ENCODE measurements at places on chromosomes 3 and 15.
A peak's percentile ranks its signal among the peaks of the same experiment; 100 is the strongest.

DNA sequence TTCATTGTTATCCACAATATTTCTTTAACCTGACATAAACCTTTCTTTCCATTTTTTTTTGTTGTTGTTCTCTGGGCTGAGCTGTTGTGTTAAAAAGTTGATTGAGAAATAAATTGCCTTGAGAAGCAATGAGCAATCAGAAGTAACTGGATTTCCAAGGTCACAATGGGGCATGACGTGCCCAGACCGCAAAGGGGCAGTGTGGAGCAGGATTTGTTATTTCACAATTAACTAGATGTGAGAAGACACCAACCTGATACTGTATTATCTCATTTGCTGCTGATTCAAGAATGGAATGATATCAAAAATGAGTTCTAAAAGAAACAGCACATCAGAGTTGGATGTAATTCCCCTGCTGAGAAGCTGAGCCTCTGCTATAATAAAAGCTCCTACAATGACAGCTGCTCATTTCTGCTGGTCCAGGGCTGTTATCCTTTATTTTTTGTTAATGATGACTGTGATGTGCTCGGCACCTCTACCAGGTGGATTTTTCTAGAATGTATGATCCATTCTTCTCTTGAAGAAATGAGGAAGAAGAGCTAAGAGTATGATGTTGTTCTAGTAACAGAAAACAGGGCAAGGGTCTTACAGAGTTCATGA, 28.1 kb downstream of the CPNE4 start:
- H3K27me3 ChIP-seq = peaks cover 8% of the 10 kb centered on the region
- no peaks in the 10 kb centered on the region for H3K4me1 ChIP-seq
- H3K27ac ChIP-seq = no peak overlapping the region
- no peaks in the 10 kb centered on the region for H3K36me3 ChIP-seq
- no peak for DNase-seq
- no peak overlapping the region for H3K4me3 ChIP-seq

- H3K27me3 ChIP-seq = peaks cover 8% of the 10 kb centered on the region
- no peaks in the 10 kb centered on the region for H3K4me1 ChIP-seq
- no peak for DNase-seq
Measured at GRCh38 chr3:133711013-133711412, 35.2 kb upstream of the TF start.

GRCh38 chr15:32667321-32667720, 25.8 kb downstream of the SCG5 start:
- no peak overlapping the region for H3K4me3 ChIP-seq
- no peak overlapping the region for H3K27ac ChIP-seq
- no peak for DNase-seq
- H3K36me3 ChIP-seq = peaks cover 7% of the 10 kb centered on the region
- peaks cover 4% of the 10 kb centered on the region for H3K4me1 ChIP-seq

DNA sequence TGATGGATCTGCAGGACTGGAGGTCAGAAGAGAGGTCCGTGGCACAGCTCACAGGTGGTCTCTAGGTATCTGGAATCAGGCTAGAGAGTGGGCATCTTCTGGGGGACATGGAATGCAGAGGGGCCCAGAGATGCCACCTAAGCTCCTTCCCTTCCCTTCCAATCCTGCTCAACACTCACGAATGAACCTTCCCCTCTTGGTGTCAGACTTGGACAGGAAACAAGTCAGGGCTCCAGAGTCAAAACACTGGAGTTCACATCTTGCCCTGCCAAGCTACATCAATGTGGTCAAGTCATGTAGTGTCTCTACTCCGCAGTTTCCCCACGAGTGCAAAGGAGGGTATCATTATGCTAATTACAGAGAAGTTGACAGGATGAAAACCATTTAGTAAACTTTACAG, 16.0 kb upstream of the RBPMS2 start:
- H3K27ac ChIP-seq = no peak overlapping the region
- no peak for DNase-seq
- no peak overlapping the region for H3K4me3 ChIP-seq
- no peaks in the 10 kb centered on the region for H3K4me1 ChIP-seq
- no peaks in the 10 kb centered on the region for H3K27me3 ChIP-seq

- H3K27ac ChIP-seq = no peak overlapping the region
- DNase-seq = no peak
- peaks cover 14% of the 10 kb centered on the region for H3K36me3 ChIP-seq
- H3K4me3 ChIP-seq = no peak overlapping the region
- H3K27me3 ChIP-seq = no peaks in the 10 kb centered on the region
- H3K4me1 ChIP-seq = no peaks in the 10 kb centered on the region
Measured at GRCh38 chr3:47412842-47413520, 32.2 kb downstream of the PTPN23 start.

GRCh38 chr3:153513236-153513635, 351.2 kb downstream of the RAP2B start:
- no peaks in the 10 kb centered on the region for H3K4me1 ChIP-seq
- no peak overlapping the region for H3K4me3 ChIP-seq
- no peak for DNase-seq
- no peak overlapping the region for H3K27ac ChIP-seq

GRCh38 chr15:27134481-27134880, 163.5 kb downstream of the GABRG3 start:
- no peaks in the 10 kb centered on the region for H3K36me3 ChIP-seq
- H3K27me3 ChIP-seq = no peaks in the 10 kb centered on the region

GRCh38 chr3:148604270-148605085, 93.2 kb upstream of the AGTR1 start:
- H3K4me1 ChIP-seq = no peaks in the 10 kb centered on the region
- H3K27ac ChIP-seq = no peak overlapping the region
- no peaks in the 10 kb centered on the region for H3K27me3 ChIP-seq

- H3K4me3 ChIP-seq = peak overlapping the region; percentile 91
- H3K27ac ChIP-seq = peak overlapping the region; percentile 90
- DNase-seq = no peak
- H3K36me3 ChIP-seq = peaks cover 35% of the 10 kb centered on the region
Measured at GRCh38 chr3:113018536-113019181, 27.9 kb downstream of the GTPBP8 start.

- no peaks in the 10 kb centered on the region for H3K36me3 ChIP-seq
- peaks cover 8% of the 10 kb centered on the region for H3K4me1 ChIP-seq
- H3K27ac ChIP-seq = no peak overlapping the region
Measured at GRCh38 chr15:52109559-52110451, 2.8 kb downstream of the BCL2L10 start.

- no peaks in the 10 kb centered on the region for H3K36me3 ChIP-seq
- no peaks in the 10 kb centered on the region for H3K4me1 ChIP-seq
- H3K27ac ChIP-seq = no peak overlapping the region
- no peak for DNase-seq
- no peak overlapping the region for H3K4me3 ChIP-seq
Measured at GRCh38 chr3:73766599-73767381, 142.0 kb upstream of the PDZRN3 start.

GRCh38 chr15:69468241-69469121, 15.9 kb downstream of the RPLP1 start:
- no peaks in the 10 kb centered on the region for H3K36me3 ChIP-seq
- H3K27ac ChIP-seq = peak overlapping the region; percentile 83
- H3K4me3 ChIP-seq = peak overlapping the region; percentile 50
- peak; percentile 95 for DNase-seq
- H3K27me3 ChIP-seq = peaks cover 44% of the 10 kb centered on the region
- H3K4me1 ChIP-seq = peaks cover 35% of the 10 kb centered on the region

- no peak overlapping the region for H3K4me3 ChIP-seq
- no peak for DNase-seq
- H3K36me3 ChIP-seq = no peaks in the 10 kb centered on the region
- no peaks in the 10 kb centered on the region for H3K27me3 ChIP-seq
- no peak overlapping the region for H3K27ac ChIP-seq
Measured at GRCh38 chr3:123623346-123623880, 38.6 kb upstream of the HACD2 start.

Data from activated CD8-positive, alpha-beta memory T cell treated with anti-CD3 and anti-CD28 coated beads, Interleukin-2, amount 10 ng/mL, durations not matched to agents 7 days and 5 days (primary cell).